ENCODE measurements at places on chromosomes 7 and 10.
A peak's percentile ranks its signal among the peaks of the same experiment; 100 is the strongest.

DNA sequence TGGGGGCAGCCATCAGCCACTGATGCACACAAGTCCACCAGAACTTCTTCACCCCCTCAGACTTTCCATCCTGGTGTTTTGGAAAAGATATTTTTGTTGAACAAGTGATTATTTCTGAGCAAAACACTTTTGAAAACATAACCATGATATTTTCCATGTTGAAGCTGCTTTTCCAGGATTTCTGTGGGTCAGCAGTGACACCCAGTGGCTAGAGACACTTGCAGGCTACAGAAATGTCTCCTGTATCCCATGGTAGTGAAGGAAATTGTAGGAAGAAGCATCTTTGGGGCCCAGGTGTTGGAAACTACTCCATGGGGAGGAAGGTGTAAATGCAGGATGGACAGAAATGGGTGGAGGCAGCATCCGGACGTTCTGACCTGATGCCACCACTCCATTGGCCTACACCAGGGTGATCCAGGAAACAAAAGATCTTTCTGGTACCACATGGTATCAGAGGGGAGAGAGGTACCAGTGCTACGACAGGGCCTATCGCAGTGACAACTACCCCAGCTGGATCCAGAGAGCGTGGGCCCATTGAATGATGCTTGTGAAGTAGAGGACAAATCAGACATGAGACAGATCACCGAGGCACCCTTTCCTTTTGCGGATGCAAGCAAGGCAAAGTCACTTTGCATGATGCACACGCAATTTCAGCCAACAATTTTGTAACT is 111.7 kb upstream of the COBL start:
- no peak overlapping the region for H3K4me3 ChIP-seq
- H3K27ac ChIP-seq, result no peak overlapping the region
- no peaks in the 10 kb centered on the region for H3K4me1 ChIP-seq
- no peaks in the 10 kb centered on the region for H3K36me3 ChIP-seq
- no peak for DNase-seq

GRCh38 chr7:148303295-148304082 is 287.1 kb upstream of the C7orf33 start:
- no peak for DNase-seq
- peaks cover 7% of the 10 kb centered on the region for H3K4me1 ChIP-seq
- H3K36me3 ChIP-seq, result no peaks in the 10 kb centered on the region
- H3K4me3 ChIP-seq, result no peak overlapping the region
- no peaks in the 10 kb centered on the region for H3K27me3 ChIP-seq

DNA sequence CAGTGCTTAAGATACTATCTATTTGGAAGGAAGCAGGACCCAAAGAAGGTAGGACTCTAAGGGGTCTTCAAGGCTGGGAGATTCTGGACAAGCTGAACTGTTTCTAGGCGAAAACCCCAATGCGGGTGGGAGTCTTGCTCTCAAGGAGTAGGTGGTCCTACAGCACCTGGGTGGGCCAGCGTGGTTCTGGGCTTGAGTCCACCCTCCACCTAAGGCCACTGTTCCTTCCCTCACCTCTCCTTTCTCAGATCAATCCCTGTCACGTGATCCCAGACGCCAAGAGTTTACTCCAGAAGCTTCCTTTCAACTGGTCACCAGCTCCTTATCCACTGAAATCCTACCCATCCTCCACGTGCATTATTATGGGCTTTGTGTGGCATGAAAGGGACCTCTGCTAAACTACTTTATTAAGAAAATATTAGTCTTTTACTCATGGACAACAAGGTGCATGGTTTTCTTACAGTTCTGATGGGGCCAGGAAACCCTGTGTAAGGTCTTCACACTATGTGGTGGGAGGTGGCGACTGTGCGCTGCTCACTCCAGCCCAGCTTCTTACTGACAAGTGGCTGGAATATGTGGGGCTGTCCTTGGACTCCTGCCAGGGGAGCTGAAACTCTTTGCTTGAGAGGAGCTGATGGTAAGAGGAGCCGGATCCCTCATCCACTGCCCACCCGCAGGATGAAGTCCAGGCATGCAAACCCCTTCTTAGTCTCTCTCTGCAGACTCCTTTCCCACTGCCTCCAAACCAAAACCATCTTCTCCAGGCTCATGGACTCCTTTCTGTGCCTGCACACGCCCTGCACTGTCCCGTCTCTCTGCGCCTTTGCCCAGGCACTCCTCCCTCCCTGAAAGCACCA is 1.6 kb downstream of the ZNF746 start:
- H3K36me3 ChIP-seq, result peaks cover 27% of the 10 kb centered on the region
- H3K27ac ChIP-seq, result peak overlapping the region; percentile 92
- DNase-seq, result no peak
- peak overlapping the region; percentile 94 for H3K4me3 ChIP-seq

DNA sequence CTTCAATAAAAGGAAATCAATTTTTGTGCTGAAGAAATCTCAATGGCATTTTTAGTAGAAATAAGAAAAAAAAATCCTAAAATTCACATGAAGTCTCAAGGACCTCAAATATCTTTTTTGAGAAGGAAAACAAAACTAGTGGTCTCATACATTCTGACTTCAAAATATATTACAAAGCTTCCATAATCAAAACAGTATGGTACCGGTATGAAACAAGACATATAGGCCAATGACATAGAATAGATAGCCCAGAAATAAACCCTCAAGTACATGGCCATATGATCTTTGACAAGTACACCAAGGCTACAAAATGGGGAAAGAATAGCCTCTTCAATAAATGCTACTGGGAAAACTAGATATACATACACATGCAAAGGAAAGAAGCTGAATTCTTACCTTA is 131.8 kb upstream of the GPR22 start:
- no peaks in the 10 kb centered on the region for H3K4me1 ChIP-seq
- no peak overlapping the region for H3K27ac ChIP-seq
- no peaks in the 10 kb centered on the region for H3K27me3 ChIP-seq
- no peak for DNase-seq

DNA sequence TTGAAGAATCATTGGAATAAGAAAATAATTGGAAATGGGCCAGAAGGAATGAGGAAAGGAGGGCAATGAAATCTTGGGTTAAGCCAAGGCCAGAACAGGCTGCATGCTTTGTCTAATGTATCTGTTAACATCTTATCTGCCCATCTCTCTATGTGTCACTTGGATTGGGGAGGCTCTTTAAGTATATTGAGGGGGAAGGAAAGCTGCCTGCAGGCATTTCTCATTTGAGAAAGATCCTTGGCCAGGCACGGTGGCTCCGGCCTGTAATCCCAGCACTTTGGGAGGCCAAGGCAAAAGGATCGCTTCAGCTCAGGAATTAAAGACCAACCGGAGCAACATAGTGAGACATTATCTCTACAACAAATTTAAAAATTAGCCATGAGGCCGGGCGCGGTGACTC is 14.3 kb downstream of the PCBD1 start:
- no peaks in the 10 kb centered on the region for H3K27me3 ChIP-seq
- no peak for DNase-seq
- H3K4me3 ChIP-seq, result no peak overlapping the region
- H3K4me1 ChIP-seq, result peaks cover 2% of the 10 kb centered on the region
- H3K27ac ChIP-seq, result no peak overlapping the region
- H3K36me3 ChIP-seq, result peaks cover 4% of the 10 kb centered on the region

DNA sequence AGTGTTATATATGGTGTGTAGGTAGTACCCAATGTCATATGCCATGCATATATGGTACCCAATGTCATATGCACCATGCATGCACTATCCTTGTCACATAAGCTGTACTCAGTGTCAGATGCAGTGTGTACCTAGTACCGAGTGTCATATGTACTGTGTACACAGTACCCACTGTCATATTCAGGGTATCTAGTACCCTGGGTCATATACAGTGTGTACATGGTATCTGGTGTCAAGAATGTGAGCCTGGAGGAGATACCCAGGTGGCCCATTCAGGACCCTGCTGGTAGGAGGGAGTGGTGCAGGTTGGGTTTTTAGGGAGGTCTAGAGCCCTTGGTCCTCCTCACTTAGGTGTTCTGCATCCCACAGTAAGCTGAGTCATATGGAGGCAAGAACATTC is 1.8 kb downstream of the ZMYND11 start:
- H3K4me1 ChIP-seq, result peaks cover 33% of the 10 kb centered on the region
- DNase-seq, result peak; percentile 73
- no peaks in the 10 kb centered on the region for H3K27me3 ChIP-seq
- H3K27ac ChIP-seq, result no peak overlapping the region
- no peaks in the 10 kb centered on the region for H3K36me3 ChIP-seq

DNA sequence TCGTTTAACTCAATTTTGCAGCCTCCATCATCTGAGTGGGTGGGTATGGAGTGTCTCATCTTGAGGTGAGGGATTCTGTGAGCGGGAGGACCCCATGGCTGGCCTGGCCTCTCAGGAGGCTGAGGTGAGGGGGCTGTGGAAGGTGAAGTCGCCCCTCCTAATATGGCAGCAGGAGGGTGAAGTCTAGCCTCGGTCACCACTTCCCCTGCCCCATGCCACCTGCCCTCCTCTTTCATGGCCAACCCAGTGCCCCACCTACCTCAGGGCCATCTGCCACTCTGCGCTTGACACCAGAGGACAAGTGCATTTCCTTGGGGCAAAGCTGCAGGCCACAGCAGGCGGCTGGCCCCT is 8.7 kb downstream of the RASGEF1A start:
- no peak overlapping the region for H3K27ac ChIP-seq
- peaks cover 5% of the 10 kb centered on the region for H3K27me3 ChIP-seq
- DNase-seq, result no peak
- H3K36me3 ChIP-seq, result no peaks in the 10 kb centered on the region
- H3K4me1 ChIP-seq, result peaks cover 9% of the 10 kb centered on the region

DNA sequence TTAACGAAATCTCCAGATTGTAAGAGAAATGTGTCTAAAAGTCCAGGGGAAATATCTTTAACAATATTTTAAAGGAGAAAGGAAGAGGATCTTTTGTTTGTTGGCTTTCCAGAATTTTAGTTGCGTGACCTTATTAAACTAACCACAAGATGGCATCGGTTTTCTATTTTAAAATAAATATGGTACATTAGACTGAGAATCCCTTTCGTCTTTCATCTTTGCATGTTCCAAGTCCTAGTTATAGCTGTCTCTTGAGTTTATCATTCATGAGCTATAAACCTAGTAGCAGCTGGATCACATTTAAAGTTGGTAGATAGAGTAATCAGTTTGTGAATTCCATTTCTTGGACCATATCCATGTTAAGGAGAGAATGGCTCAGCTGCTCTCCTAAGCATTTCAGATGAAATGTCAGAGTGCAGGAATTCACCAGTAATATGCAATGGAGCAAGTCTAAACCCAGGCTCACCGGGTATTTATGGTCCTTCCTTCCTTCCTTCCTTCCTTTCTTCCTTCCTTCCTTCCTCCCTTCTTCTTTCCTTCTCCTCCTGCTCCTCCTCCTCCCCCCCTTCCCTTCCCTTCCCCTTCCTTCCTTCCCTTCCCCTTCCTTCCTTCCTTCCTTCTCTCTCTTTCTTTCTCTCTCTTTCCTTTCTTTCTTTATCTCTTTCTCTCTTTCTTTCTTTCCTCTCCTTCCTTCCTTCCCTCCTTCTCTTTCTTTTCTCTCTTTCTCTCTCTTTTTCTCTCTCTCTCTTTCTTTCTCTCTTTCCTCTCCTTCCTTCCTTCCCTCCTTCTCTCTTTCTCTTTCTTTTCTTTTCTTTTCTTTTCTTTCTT is 57.8 kb upstream of the RAB18 start:
- H3K27ac ChIP-seq, result no peak overlapping the region
- DNase-seq, result no peak
- H3K27me3 ChIP-seq, result no peaks in the 10 kb centered on the region
- H3K4me3 ChIP-seq, result no peak overlapping the region
- H3K36me3 ChIP-seq, result no peaks in the 10 kb centered on the region
- no peaks in the 10 kb centered on the region for H3K4me1 ChIP-seq

- no peaks in the 10 kb centered on the region for H3K4me1 ChIP-seq
- H3K4me3 ChIP-seq, result no peak overlapping the region
- peaks cover 33% of the 10 kb centered on the region for H3K27me3 ChIP-seq
- no peak for DNase-seq
These were observed 128.6 kb upstream of the SLC26A5 start for GRCh38 chr7:103574576-103574975.

DNA sequence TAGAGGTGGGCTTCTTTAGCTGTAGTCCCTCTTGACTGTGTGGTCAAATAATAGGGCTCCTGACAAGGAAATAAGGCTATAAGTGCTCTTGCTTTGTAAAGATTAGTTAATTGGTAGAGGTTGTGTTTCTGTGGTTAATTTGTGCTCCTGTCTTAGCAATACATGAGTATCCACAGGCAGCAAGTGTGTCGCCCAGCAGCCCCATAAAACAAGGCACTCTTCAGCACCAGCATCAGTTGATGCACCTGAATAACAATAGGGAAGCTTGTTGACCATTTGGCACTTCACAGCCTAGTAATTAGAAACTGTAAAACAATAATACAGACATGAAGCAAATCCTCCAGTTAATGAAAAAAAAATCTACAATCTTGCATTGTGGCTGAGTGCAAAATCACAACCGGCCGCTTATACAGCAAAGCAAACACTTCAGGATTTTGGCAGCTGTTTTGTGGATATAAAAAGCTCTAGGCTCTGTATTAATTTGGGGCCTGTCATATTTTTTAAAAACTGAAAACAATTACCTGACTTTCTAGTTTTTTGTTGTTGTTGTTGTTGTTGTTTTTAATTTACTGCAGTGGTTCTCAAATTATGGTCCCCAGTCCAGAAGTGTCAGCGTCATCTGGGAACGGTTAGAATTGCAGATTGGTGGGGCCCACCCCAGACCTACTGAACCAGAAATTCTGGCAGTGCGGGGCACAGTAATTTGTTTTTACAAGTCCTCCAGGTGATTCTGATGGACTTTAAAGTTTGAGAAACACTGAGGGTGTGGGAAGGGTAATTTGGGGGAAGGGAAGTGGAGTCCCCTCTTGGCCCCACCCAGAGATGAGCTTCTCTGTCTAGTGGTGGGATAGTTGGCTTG is 56.8 kb downstream of the AUTS2 start:
- no peak for DNase-seq
- H3K27me3 ChIP-seq, result no peaks in the 10 kb centered on the region

- H3K27me3 ChIP-seq, result peaks cover 6% of the 10 kb centered on the region
- H3K36me3 ChIP-seq, result no peaks in the 10 kb centered on the region
- no peak overlapping the region for H3K27ac ChIP-seq
- no peak overlapping the region for H3K4me3 ChIP-seq
- H3K4me1 ChIP-seq, result peaks cover 10% of the 10 kb centered on the region
These were observed 4.7 kb upstream of the HBP1 start for GRCh38 chr7:107164092-107164491.

- no peaks in the 10 kb centered on the region for H3K4me1 ChIP-seq
- H3K27ac ChIP-seq, result no peak overlapping the region
- no peaks in the 10 kb centered on the region for H3K36me3 ChIP-seq
- H3K4me3 ChIP-seq, result no peak overlapping the region
These were observed 241.5 kb downstream of the PHTF2 start for GRCh38 chr7:78039790-78040776.

- no peak overlapping the region for H3K4me3 ChIP-seq
- no peak overlapping the region for H3K27ac ChIP-seq
- DNase-seq, result no peak
These were observed 66.7 kb downstream of the EMX2 start for GRCh38 chr10:117609095-117609795.

GRCh38 chr10:24518981-24519597 is 204.6 kb downstream of the ARHGAP21 start:
- peaks cover 6% of the 10 kb centered on the region for H3K4me1 ChIP-seq
- H3K4me3 ChIP-seq, result no peak overlapping the region
- H3K27ac ChIP-seq, result no peak overlapping the region
- no peaks in the 10 kb centered on the region for H3K36me3 ChIP-seq
- DNase-seq, result peak; percentile 42

Data from activated CD8-positive, alpha-beta memory T cell treated with anti-CD3 and anti-CD28 coated beads, Interleukin-2, amount 10 ng/mL, durations not matched to agents 7 days and 5 days (primary cell).